ENCODE measurements at places on chromosomes 2 and 18. TPM values are rescaled to one million over a fixed set of nuclear protein-coding genes. Genes with fewer than 3 reads are reported as not detected.

The TBR1 gene
- under 0.01 TPM for total RNA-seq

The MPP4 gene
- total RNA-seq, result 8.9 TPM

The ANKRD53 gene
- total RNA-seq, result 0.09 TPM

The VWC2L gene
- not detected for total RNA-seq

The ERBB4 gene
- total RNA-seq, result under 0.01 TPM

The MYO3B gene
- not detected for total RNA-seq

The KIAA2012 gene
- total RNA-seq, result not detected

The RAX gene
- total RNA-seq, result not detected

The SPHKAP gene
- not detected for total RNA-seq

The TSPYL6 gene
- not detected for total RNA-seq

The INO80D gene
- 5.1 TPM for total RNA-seq

The GPR45 gene
- not detected for total RNA-seq

All from endothelial cell of coronary artery (primary cell).